Metanephros (tissue), 2 donors: ENCODE measurements at places on chromosomes 3 and 15. TPM values are rescaled to one million over a fixed set of nuclear protein-coding genes. Genes with fewer than 3 reads are reported as not detected.

Gene CCR8
- total RNA-seq = not detected

Gene CSPG5
- 1.3 TPM for total RNA-seq

Gene ZNF660
- total RNA-seq = 8.2 TPM

Gene DZIP3
- total RNA-seq = 25.9 TPM

Gene AMOTL2
- total RNA-seq = 149 TPM

Gene ADPRH
- 7.6 TPM for total RNA-seq

Gene SLC27A2
- 38.2 TPM for total RNA-seq

Gene TM6SF1
- 12.4 TPM for total RNA-seq

Gene TNNC1
- total RNA-seq = 97.2 TPM

Gene GP5
- 1.6 TPM for total RNA-seq

Gene LRRC34
- 8.3 TPM for total RNA-seq

Gene GOLGA8K
- not detected for total RNA-seq

Gene DAZL
- total RNA-seq = not detected

Gene CPNE4
- total RNA-seq = 0.53 TPM

Gene GALNT15
- 9.9 TPM for total RNA-seq

Gene ZNF620
- total RNA-seq = 8.9 TPM

Gene TLR9
- total RNA-seq = not detected

Gene RBPMS2
- total RNA-seq = 1.4 TPM

Gene APBA2
- 15.9 TPM for total RNA-seq

Gene TBC1D5
- 98.2 TPM for total RNA-seq

Gene GOLGA6B
- total RNA-seq = 0.23 TPM

Gene HHLA2
- 13.8 TPM for total RNA-seq

Gene PROS1
- 27.5 TPM for total RNA-seq

Gene WDR53
- 5.4 TPM for total RNA-seq

Gene CSTA
- 2.0 TPM for total RNA-seq

Gene TUSC7
- not detected for total RNA-seq

Gene SCAANT1
- total RNA-seq = not detected

Gene CRTC3
- total RNA-seq = 33.1 TPM

Gene BNIP2
- total RNA-seq = 48.9 TPM

Gene RAD51
- total RNA-seq = 2.7 TPM

Gene SGO1
- total RNA-seq = 4.0 TPM

Gene MED12L
- 5.9 TPM for total RNA-seq

Gene MASP1
- total RNA-seq = 8.5 TPM

Gene UROC1
- 0.35 TPM for total RNA-seq

Gene TAGLN3
- total RNA-seq = 0.76 TPM

Gene RPP25
- total RNA-seq = 3.0 TPM

Gene DUT
- total RNA-seq = 97.3 TPM

Gene ITIH3
- 8.6 TPM for total RNA-seq

Gene MYEF2
- total RNA-seq = 33.2 TPM

Gene NEK11
- 15.2 TPM for total RNA-seq

Gene UBA7
- 65.3 TPM for total RNA-seq

Gene LPCAT4
- total RNA-seq = 10.2 TPM

Gene NOX5
- total RNA-seq = 0.23 TPM

Gene FOXB1
- not detected for total RNA-seq

Gene STOML1
- 16.5 TPM for total RNA-seq

Gene LRRN1
- 8.3 TPM for total RNA-seq

Gene DCUN1D1
- total RNA-seq = 31.6 TPM

Gene ADGRG7
- total RNA-seq = not detected

Gene PLSCR5
- not detected for total RNA-seq

Gene PATL2
- total RNA-seq = 1.2 TPM
